ENCODE measurements at places on chromosomes 7 and 10.

GRCh38 chr10:67607472-67607871 is 88.5 kb downstream of the CTNNA3 start:
- DNase-seq: peak; percentile 65

GRCh38 chr10:50545846-50546245 is 77.9 kb downstream of the SGMS1 start:
- no peak for DNase-seq

- peak; percentile 67 for DNase-seq
These were observed 109.2 kb downstream of the PIP4K2A start for GRCh38 chr10:22605168-22605567.

GRCh38 chr10:16491933-16492332 is 29.7 kb downstream of the C1QL3 start:
- DNase-seq: no peak

DNA sequence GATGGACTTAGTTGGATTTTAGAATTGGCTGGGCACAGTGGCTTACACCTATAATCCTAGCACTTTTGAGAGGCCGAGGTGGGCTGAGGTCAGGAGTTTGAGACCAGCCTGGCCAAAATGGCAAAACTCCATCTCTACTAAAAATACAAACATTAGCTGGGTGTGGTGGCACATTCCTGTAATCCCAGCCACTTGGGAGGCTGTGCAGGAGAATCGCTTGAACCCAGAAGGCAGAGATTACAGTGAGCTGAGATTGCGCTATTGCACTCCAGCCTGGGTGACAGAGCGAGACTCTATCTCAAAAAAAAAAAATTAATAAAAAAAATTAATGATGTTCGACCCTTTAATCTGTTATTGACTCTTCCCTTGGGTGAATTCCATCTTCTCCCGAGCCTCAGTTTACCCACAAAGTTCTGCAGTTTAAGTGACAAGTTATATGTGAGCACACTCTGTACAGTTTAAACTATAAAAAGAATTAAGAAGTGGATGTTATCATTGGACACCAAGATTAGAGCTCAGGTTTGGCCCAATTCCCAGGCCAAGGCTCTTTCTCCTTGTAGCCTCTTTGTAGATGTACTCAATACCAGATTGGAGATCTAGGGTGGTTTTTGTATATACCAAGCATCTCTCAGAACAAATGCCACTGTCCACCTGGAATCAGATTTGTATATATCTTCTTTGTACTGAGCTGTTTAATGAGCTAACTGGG is 15.0 kb downstream of the KAT6B start:
- DNase-seq: no peak

DNA sequence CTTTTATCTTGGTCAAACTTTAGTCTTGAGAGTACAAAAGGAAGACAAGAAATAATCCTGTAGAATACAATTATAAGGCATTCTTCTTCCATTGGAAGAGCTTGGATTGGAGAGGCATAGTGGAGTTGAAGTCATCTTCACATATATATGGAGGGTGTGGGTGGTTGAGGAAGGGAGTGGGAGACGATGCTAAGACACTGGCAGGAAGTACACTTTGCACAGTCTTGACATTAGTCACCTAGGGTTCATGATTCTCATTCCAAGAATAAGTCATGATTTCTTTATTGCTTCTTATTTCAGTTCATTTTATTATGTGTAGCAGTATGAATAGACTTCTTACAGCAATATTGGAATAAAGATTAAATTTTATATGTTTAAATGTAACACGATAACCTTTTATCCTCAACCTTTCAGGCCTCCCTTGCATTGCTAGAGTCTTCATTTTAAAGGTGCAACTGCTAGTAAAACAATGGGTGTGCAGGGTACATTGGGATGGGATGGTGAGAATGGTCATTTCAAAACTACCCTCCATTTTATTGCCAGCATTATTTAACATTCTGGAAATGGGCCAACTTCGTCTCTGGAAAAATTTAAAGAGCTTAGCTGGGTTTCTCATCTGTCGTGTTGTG is 12.3 kb upstream of the SLC26A3 start:
- DNase-seq: no peak

GRCh38 chr7:68725843-68726785 is 872.2 kb upstream of the AUTS2 start:
- DNase-seq: no peak

- DNase-seq: peak; percentile 90
These were observed 23.4 kb upstream of the GSAP start for GRCh38 chr7:77439572-77439971.

DNA sequence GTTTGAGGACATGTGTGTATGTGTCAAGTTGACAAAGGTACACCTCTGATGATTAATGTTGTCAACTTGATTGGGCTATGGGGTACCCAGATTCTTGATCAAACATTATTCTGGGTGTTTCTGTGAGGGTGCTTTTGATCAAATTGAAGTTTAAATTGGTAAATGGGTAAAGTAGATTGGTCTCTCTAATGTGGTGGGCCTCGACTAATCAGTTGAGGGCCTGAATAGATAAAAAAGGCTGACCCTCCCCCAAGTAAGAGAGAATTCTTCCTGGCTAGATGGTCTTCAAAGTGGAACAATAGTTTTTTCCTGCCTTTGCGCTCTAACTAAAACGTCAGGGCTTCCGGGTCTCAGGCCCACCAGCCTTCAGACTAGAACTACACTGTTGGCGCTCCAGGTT is 309.9 kb upstream of the MGMT start:
- no peak for DNase-seq

DNA sequence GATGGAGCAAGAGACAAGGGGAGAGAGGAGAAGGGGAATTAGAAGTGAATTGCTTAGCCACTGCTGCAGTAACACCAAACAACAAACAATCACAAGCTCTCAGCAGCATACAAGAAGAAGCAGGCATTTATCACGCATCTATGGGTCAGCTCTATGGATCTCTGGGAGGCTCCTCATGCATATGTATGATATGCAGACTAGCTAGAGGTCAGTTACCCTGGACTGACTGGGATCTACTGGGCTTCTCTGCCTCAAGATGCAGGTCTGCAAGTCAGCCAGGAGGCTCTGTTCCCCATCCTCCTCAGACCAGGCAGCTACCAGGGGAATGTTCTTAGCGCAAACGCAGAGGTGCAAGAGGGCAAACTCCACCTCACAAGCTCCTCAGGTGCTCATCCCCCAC is 64.7 kb upstream of the SEM1 start:
- DNase-seq: no peak
